ENCODE measurements at places on chromosomes 11 and 22.

DNA sequence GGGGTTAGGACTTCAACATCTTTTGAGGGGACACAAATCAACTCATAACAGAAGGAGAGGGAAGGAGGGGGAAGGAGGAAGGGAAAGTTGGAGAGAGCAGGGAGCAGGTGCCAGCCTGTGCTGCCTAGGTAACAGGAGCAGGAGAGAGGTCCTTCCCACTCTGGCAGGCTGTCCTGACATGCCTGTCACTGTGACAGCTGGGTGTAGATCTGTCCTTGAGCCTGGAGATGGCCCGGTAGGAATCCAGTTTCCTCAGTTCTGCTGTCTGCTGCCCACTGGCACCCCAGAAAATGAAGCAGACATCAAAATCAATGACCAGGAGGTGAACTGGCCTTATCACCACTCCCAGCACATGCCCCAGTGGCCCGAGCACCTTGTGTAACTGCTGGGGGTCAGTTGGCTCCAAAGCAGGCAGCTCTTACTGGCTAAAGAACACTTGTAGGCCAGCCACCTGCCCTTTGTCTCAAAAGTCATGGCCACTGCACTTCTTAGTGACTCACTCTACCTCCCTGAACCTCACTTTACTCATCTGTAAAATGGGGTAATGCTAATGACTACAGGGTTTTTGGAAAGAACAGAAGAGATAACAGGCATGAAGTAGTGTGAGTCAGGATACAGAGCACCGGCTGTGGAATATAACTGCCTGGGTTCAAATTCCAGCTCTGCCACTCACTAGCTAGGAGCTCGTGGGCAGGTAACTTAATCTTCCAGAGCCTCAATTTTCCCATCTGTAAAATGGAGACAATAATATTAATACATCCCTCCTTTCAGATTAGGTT, 8.0 kb upstream of the TSPAN18 start:
- DNase-seq: no peak

DNA sequence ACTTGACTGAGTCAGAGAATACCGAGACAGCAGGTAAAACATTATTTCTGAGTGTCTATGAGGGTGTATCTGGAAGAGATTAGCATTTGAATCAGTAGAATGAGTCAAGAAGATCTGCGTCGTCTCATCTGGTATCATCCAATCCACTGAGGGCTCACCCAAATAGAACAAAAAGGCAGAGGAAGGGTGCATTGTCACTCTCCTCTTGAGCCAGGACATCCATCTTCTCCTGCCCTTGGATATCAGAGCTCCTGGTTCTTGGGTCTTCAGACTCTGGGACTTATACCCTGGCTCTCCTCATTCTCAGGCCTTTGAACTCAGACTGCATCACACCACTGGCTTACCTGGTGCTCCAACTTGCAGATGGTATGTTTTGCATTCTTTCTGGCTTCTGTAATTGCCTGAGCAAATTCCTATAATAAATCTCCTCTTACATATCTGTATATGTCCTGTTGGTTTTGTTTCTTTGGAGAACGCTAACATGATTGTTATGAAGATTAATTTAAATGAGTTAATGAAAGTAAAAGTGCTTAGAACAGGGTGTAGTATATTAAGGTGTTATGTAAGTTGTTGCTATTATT, 49.3 kb downstream of the ME3 start:
- no peak for DNase-seq

- DNase-seq: no peak
These were observed 13.4 kb downstream of the PACSIN2 start for GRCh38 chr22:43001271-43002201.

- DNase-seq: no peak
These were observed 69.4 kb downstream of the MRTFA start for GRCh38 chr22:40567106-40567505.

DNA sequence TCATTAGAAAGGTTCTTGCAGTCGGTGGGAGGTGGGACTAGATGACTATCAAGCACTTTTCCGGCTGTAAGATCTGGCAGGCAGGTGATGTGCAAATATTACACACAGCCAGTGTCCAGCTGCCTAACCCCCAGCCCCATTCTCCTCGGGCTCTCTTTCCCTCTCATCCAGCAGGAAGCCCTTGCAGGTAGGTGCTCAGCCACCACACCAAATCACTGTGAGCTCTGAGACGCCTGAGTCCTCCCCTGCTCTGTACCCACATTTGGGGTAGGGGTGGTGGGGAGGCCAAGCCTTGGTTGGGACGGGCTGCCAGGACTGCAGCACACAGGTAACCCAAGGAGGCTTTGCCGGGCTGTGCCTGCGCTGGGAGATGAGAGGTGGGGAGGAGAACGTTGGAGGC, 601 bp downstream of the ART5 start:
- DNase-seq: no peak

DNA sequence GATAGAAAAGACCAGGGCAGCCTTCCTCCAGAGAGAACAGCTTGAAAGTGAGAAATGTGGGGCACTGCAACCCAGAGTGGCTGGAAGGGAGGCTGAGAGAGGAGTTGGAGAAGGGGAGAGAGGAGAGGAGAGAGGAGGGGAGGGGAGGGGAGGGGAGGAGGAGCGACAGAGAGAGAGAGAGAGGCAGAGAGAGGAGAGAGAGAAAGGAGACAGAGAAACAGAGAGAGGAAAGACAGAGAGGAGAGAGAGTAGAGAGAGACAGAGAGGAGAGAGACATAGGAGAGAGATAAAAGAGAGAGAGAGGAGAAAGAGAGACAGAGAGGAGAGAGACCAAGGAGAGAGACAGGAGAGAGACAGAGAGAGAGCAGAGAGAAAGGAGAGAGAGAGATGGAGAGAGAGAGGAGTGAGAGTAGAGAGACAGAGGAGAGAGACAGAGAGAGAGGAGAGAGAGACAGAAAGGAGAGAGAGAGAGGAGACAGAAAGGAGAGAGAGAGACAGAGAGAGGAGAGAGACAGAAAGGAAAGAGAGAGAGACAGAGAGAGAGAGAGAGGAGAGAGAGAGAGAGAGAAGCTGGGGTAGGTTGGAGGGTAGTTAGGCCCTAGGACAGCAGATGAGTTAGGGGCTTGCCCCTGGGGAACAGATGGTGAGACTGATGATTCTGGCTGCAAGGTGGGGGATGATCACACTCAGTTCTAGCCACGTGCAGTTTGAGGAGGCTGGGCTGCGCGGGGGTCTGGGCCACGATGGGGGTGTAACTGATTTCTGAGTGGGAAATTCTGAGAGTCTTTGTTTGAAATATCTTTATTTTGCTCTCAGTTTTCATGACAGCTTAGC, 8.5 kb upstream of the SCYL1 start:
- DNase-seq: no peak

DNA sequence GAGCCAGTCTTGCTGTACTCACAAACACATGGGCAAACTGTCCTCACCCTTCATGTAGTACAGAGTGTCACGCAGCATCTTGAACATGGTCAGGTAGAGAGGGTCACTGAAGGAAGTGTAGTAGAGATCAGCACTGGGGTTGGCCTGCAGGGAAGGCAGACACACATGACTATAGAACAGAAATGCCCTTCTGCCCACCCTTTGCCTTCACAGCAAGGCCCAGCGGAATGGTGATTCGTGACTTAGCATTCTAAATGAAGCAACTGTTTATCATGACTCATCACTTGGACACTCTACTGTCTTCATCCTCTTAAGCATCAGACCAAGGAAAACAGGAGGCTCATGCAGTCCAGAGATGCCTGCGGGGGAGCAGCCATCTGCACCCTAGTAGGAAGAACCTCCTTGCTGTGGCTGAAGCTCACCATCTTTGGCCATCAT, 33.4 kb downstream of the SERPIND1 start:
- DNase-seq: no peak

GRCh38 chr11:14967581-14968243, 4.4 kb downstream of the CALCA start:
- DNase-seq: no peak

DNA sequence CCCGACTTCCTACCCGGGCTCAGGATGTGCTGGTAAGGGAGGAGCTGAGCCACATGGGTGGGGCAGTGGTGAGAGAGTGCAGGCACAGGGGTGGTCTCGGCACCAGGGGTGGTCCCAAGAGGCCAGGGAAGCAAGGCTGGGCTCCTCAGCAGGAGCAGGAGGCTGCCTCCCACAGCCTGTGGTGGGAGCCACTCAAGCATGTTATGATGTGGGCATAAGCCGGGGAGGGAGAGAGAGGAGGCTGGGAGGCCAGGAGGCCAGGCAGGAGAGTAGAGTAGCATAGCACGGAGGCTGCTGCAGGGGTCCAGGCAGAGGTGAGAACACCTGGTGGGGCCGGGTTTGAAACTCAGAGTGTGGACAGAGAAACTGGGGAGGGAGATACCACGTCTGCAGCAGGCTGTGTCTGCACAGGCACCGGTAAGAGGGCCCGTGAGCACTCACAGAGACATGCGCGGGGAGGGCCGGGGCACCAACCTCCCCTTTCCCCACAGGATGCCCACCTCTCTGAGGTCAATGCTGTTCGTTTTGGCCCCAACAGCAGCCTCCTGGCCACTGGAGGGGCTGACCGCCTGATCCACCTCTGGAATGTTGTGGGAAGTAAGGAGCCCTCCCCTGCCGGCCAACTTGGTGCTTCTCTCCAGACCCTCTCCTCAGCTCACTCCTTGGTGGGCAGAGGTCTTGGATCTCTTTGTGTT, 10.7 kb downstream of the ATG16L2 start:
- no peak for DNase-seq

Measured in NCI-H1092 (cell line).